ENCODE measurements at places on chromosomes 6 and 20.
A peak's percentile ranks its signal among the peaks of the same experiment; 100 is the strongest.

- DNase-seq = no peak
Observed at GRCh38 chr6:33737267-33738026, 9.3 kb downstream of the IP6K3 start.

DNA sequence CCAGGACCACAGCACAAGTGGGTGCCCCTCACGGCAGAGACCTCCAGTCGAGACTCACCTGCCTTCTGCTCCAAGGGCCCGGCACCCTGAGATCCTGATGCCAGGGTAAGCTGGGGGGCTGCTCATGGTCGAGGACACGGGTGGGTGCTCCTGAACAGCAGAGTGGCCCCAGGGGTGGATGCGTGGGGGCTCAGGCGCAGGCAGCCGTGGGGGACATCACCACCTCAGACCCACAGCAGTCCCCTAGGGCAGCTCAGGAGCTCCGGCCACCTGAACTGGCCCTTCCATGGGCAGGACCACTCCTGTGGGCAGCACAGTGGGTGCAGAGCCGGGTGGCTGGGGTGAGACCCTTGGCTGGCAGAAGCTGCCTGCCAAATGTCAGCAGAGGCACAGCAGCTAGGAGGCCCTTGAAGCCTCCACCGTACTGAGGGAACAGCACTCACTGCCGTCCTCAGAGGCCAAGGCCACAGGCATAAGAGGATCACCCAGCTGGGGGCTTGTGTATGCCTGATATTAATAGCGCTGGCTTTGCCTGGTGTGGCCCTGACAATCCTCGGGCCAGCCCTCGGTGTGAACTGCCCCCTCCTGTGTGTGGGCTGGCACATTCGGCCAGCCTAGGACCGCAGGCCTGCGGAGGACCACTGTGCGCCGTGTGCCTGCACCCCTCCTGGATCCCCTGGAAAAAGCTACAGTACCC, 5.4 kb downstream of the UCKL1 start:
- no peak for DNase-seq

DNA sequence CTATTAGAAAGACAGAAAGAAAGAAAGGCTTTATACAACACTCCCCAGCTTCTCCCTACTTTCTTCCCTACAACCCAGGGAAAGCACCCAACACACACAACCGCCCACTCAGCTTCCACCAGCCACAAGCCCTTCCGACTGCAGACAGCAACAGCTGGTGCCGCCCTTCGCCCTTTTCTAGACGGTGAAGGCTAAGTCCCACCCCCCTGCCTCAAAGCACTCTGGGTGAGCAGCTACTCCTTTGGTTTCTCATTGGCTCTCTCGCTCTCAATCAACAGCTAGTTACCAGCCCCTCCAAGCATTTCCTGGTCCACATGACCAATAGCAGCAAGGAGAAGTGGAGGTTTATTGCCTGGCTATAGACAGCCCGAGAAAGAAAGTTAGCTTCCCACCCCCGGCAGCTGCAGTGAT, 230.1 kb upstream of the MOCS1 start:
- DNase-seq = no peak

GRCh38 chr20:41654292-41654691, 36.1 kb upstream of the CHD6 start:
- DNase-seq = no peak

DNA sequence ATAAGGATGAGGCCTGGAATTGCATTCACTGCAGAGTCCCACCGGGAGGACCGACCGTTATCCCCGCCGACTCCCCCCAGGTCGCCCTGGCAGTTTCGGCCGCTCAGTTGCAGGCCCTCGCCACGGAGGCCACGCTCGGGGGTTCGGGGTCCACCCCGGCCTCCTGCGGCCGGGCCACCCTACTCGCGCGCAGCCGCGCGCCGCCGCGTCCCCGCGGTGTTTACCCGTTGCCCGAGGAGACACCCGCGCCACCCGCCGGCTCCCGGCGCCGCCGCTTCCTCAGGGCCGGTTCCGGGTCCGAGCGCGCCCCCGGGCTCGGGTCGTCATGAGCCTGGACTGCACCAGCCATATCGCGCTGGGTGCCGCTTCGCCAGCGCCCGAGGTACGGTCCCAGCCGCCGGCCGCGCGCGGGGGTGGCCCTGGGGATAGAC, at the start of gene CCDC170:
Gene CCDC170, plus strand, starts transcription at position 214 of the 431 bp plus-strand sequence. Its CDS starts 112 bp downstream, at position 326.
- peak; percentile 6 for DNase-seq

DNA sequence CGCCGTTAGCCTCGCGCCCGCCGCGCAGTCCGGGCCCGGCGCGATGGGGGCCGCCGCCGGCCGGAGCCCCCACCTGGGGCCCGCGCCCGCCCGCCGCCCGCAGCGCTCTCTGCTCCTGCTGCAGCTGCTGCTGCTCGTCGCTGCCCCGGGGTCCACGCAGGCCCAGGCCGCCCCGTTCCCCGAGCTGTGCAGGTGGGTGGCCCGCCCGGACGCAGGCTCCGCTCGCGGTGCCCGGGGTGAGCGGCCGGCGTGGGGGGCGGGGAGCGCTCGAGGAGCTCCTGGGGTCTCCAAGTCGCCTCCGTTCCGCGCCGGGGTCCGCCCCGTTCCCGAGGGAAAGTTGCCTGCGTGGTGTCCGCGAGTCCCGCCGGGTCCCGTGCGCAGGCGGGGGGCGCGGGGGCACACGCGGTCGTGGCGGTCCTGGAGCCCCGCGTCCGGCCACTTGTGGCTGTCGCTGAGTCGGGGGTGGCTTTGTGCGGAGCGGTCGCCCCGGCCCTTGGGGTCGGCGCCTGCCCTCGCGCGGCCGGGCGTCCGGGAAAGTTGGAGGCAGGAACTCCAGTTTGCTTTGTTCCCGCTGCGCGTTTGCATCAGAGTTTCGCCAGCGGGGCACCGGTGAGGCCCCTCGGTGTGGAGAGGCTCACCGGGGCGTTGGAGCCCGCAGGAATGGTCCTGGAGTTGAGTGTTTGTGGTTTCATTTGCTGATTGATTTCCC, 476 bp downstream of the IGF2R start:
- no peak for DNase-seq

- no peak for DNase-seq
Observed at GRCh38 chr6:137150072-137150471, 23.4 kb downstream of the IL22RA2 start.

GRCh38 chr20:4076671-4077070, 61.3 kb upstream of the RNF24 start:
- DNase-seq = peak; percentile 93

GRCh38 chr6:87728706-87729105, 26.7 kb upstream of the AKIRIN2 start:
- DNase-seq = no peak

GRCh38 chr6:107600121-107600520, 110.2 kb downstream of the SOBP start:
- DNase-seq = peak; percentile 21

DNA sequence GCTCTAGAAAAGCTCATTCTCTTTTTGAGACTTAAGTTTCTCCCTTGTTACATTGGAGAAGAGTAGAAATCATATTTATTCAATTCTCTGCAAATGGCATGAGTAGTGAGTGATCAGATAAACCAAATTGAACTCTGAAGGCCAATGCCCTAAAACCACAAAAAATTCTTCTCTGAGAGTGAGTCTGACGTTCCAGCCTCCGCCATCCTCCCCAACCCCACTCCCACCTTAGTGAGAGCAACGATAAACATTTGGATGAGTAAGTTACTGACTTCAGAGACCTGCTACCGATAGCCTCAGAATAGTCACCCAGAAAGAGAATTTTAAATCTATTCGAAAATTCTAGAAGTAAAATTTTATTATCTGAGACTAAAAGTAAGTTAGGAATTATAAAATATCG, 94.6 kb downstream of the TFAP2A start:
- no peak for DNase-seq

DNA sequence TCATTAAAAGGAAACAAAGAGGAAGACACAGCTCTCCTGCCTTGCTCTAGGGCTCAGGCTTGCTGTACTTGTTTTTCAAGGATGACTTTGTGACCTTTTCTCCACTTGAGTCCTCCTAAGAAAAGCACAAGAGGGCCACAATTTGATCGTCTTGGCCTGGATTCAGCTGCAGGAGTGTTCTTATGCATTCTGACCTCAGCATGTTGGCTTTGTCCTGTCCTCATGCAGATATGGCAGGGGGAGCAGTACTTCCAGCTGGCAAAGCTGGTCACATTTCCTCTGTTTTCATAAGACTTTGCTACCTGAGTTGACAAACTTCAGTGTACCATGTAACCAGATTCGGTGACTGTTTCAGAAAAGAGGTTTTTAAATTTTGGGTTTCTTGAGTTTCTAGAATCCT, 30.8 kb downstream of the KDM1B start:
- no peak for DNase-seq

DNA sequence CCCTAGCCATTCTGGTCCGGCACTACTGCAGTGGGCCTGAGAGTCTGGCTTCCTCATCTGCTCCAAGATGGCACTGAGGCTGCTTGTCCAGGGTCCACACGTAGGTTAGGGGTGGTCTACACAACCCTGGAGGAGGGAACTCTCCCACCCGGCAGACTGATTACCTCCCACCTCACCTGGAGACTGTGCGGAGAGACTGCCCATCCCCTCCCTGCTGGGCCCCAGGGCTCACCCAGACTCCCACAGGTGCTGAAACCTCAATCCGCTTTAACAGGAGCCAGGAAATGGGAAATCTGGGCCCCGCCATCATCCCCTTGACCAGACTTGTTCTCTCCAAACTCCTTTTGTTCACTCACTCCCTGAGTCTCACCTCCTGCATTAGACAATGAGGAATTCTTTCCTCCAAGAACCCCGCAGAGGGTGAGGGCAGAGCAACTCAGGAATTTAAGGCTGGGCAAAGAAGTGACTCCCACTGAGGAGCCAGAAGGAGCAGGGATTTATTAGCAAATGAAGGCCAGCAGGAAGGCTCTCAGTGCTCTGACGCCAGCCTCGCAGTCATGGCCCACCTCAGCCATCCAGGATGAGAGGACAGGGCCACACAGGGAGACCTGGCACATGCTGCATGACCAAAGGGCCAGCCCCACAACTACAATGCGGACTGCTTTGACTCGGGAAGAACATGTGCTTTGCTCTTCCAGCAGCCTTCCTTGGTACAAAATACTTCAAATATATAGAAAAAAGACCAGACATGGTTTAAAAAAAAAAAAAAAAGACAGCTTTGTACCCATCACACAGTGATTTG, 53.0 kb downstream of the CDK5RAP1 start:
- no peak for DNase-seq

DNA sequence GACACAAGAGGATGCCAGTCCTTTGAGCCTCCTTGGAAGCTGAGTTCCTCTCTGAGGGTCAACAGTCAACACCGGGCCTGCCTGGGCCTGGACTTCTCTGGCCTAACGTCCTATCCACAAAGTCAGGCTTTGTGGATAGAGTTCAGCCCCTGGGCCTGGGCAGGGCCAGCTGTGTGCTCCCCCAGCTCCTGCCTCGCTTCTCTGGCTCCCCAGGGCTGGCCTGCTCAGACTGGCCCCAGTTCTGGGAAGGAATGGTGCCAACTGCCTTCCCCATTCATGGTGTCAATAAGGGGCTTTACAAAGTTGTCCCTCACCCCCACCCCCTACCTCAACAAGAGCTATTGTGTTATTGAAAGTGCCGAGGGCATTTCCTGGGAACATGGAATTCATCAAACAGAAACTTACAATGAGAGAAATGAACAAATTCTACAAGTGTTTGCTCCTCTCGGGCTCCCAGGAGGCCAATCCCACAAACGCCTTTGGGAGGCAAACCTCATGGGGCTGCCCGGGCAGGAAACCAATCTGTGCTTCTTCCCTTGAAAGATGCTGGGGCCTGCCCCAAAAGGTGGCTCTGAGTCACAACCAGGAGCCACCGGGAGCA, 26.5 kb upstream of the PPP1R14C start:
- no peak for DNase-seq

- no peak for DNase-seq
Observed at GRCh38 chr20:16672299-16672698, 57.5 kb upstream of the SNRPB2 start.

GRCh38 chr6:17297271-17298080, 16.3 kb downstream of the RBM24 start:
- DNase-seq = no peak

GRCh38 chr6:147227770-147228320, 23.6 kb downstream of the STXBP5 start:
- DNase-seq = no peak

DNA sequence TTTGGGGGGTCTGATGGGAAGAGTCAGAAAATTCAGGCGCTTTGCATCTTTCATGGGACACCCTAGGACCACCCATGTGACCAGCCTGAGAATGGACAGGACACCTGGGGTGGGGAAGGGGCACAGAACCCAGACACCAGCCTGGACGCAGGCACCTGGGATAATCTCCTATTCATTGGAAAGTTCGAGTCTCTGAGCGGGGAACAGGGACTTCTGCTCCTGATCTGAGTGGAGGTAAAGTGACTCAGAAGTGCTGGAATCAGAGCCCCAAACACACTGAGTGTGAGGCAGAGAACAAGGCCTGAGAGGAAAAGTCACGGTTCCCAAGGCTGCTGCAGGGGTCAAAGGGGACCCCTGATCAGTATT, 1.4 kb downstream of the HLA-B start:
- no peak for DNase-seq

GRCh38 chr20:38863024-38863851, 57.7 kb downstream of the PPP1R16B start:
- DNase-seq = no peak

GRCh38 chr6:74606582-74607071, 599.2 kb downstream of the COL12A1 start:
- DNase-seq = peak; percentile 97

GRCh38 chr6:84554706-84555105, 209.7 kb downstream of the TBX18 start:
- no peak for DNase-seq

GRCh38 chr20:59525500-59526241, 78.7 kb upstream of the PHACTR3 start:
- peak; percentile 45 for DNase-seq

- DNase-seq = no peak
Observed at GRCh38 chr6:145668844-145669243, 66.5 kb downstream of the EPM2A start.

DNA sequence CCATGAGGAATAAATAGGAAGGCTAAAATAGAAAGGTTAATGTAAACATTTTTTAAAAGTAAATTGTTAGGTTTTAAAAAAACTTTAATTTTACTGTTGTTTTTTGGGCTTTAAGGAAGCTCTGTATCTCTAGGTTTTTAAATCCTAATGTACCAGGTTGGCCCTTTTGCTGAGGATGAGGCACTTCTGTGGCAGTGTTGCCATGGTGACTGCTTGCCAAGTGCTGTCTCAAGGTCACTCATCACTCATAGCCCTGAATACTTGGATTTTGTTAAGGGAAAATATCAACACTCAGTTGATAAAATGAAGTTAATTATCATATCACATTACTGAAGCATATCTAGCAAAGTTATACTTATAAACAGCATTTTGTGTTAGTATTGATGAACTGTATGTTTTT, 50.2 kb downstream of the NCOA3 start:
- no peak for DNase-seq

- peak; percentile 38 for DNase-seq
Observed at GRCh38 chr20:3330046-3330741, 77.3 kb downstream of the DNAAF9 start.

DNA sequence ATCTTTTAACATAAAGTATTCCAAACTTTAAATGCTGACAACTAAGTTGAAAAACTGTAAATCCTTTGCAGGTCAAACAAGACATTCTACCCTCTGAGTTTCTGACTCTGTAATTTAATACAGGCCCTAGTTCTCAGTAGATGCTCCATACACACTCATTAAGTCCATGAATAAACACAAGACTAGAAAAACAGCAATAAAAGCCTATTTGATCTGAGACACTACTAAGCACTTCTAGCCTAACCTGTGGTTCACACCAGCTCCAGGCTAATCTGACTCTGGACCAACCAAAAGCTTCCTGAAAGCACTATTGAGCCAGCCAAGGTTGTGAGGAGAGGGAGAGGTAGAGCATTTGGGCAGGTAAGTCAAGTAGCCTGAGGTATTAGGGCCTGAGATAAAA, 103.9 kb downstream of the EPM2A start:
- no peak for DNase-seq
